ENCODE measurements at places on chromosomes 16 and 17.
A peak's percentile ranks its signal among the peaks of the same experiment; 100 is the strongest.

DNA sequence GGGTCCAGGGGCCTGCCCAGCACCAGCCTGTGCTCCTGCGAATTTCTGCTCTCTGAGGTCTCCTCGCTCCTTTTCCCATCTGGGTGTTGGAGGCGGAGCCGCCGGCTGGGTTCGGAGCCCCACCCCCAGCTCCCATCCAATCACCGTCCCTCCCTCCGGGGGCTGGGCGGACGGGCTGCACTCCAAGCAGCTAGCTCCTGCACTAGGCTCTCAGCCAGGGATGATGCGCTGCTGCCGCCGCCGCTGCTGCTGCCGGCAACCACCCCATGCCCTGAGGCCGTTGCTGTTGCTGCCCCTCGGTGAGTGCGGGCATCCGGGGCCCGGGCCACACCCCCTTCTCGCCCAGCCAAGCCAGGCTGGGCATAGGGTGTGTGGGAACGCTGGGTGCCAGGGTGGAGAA, at the start of gene NRN1L:
Gene NRN1L, plus strand, starts transcription at position 202 of the 400 bp plus-strand sequence. Its CDS starts 19 bp downstream, at position 221.
- DNase-seq = peak; percentile 89

DNA sequence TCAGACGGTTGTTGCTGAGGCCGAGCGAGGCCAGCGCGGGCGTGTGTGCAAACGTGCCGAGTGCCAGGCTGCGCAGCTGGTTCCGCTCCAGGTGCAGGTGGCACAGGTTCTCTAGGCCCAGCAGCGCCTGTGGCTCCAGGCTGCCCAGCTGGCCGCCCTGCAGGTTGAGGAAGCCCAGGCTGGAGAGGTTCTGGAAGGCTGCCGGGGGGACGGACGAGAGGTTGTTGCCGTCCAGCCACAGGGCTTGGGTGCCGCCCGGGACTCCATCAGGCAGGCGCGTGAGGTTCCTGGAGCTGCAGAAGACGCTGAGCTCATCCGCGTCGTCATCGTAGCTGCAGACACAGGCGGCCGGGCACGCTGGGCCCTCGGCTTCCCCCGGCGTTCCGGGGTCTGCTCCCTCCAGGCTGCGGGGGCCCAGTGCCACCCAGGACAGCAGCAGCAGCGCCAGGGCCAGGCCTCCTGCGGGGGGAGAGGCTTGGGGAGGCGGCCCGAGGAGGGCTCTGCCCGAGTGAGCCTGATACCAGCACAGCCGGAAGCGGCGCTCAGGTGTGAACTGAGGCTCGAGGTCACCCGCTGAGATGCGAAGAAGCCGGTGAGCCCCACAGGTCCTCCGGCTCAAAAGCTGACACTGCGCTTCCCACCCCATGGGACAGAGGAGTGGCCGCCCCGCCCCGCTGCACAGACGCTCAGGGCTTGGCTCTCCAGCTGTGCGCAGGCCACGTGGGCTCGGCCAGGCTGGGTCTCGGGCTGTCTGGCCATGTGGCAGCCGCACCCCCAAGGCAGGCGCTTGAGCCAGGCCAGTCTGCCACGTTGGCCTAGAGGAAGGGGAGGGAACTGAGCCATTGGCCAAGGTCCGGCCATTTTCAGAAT, 1.3 kb downstream of the IGFALS start:
- no peak for DNase-seq

GRCh38 chr17:48054238-48055185, 6.4 kb downstream of the NFE2L1 start:
- DNase-seq = peak; percentile 82

DNA sequence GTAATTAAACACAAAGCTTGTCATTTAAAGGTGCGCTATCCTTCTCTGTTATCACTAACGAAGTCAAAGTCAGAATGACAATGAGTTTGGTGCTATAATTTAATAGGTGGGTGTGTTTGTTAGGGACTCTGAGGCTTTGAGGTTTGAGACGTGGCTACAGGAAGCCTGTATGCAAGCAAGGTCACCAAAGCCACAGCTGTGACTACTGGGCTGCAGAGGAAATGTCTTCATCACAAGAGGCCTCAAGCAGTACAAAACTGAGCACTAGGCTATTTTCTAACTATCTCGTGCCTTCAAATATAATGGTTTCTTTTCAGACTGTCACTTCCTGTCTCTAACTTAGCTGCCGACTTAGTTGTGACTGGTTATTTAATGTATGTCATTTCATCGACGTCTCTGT, 141.2 kb downstream of the AATF start:
- DNase-seq = no peak

- DNase-seq = no peak
Observed at GRCh38 chr17:75307957-75308731, 18.9 kb upstream of the SLC25A19 start.

GRCh38 chr17:74437702-74438101, 5.8 kb downstream of the GPRC5C start:
- no peak for DNase-seq

- DNase-seq = no peak
Observed at GRCh38 chr17:35898283-35899070, 18.3 kb upstream of the CCL5 start.

DNA sequence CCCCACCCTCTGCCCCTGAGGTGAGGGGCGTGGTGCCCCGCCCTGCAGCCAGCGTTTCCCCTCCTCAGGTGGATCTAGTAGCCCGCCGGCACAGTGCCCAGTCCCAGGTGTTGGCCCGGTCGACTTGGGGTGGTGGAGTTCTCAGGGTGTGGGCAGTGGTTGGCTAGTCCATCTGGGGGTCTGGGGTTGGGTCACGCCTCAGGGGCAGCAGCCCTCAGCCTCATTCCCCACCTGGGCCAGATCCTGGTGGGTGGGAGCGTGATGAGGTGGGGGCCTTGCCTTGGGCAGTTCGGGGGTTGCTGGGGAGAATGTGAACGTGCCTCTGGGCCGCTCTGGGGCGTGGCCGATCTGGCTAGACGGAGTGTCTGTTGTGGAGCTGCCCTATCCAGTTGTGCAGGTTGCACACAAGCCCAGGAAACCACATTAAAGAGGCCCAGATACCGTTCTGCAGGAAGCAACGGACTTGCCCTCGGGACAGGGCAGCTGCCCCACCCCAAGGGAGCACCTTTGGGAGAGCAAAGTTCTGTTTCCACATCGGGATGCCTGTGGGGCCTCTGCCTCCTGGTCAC, 32.0 kb downstream of the GSE1 start:
- no peak for DNase-seq

DNA sequence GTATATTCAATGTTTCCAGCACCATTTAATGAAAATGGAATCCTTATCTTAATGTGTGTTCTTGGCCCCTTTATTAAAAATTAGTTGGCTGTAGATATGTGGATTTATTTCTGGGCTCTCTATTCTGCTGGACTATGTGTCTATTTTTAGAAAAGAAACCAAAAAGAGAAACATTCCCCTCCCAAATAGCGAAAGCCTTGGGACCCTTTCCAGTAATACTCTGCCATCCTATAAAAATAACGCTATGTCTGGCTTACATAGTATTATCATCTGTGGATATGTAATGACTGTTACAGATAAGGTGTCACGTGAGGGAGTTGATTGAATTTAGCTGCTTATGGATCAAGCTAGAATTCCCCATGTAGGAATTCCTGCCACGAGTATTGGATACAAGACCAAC, 279.3 kb upstream of the KIF2B start:
- DNase-seq = no peak

- no peak for DNase-seq
Observed at GRCh38 chr17:11628831-11629230, 30.6 kb downstream of the DNAH9 start.

Data from astrocyte of the spinal cord (primary cell).